Stimulated activated CD4-positive, alpha-beta T cell treated with anti-CD3 and anti-CD28 coated beads, TNF-alpha, amount 100 ng/mL, for 1 hour (primary cell): ENCODE measurements at places on chromosomes 16 and 17.

DNA sequence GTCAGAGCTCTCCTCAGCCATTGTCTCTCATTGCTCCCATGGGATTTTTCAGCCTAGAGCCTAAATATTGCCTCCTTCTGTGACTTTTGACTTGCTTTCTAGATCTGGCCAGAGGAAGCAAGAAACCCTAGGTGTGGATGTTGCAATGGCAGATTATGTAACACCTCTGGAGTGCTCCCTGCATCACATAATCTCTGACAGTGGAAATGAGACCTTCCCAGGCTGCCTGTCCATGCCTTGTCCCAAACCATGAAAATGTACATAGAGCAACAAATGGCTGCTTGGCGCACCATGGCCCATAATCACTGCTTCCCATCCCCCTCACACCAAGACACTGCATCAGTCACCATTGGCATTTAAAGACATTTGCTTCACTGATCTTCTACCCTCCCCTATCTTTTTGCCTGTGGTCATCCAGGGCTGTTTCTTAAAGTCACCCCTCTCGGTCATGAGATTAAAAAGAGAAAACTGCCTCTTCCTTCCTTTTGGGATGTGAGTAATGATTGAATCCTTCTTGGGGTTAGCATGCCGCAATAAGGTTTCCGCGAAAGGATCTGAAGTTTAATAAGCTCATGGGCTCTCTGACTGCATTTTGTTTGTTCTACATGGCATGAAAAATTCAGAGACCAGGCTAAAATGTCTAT, 34.2 kb upstream of the CCL2 start:
- DNase-seq, result no peak

DNA sequence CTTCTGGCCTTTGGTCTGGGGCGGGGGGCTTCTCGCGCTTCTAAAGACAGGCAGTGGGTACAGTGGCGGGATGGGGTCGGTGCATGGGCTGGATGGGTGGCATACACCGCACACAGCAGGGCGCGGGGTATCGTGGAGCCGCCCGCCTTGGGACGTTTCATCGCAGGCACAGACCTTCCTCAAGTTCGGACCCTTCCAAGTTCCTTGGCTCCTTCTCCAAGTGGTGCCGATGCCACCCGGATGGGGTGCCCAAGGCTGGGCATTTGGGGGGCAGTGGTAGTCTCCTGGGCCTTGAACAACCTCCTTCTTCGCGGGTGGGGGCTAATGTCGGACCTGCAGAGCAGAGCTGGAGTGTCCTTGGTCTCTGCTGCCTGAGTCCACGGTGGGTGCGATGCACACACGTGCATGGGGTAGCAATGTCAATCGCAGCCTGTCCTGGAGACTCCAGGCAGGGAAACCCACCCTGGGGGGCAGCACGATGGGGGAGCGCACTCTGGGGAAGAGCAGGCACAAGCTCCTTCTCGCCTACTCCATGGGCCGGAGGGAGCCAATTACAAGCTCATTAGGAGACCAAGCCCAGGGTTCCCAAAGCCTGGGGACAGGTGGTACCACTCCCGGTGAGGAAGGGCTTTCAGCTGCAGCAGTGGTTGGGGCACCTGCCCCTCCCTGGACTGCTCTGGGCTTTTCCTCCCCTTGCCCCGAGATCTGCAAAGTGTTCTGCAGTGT, 686 bp upstream of the MTSS2 start:
- DNase-seq, result no peak

DNA sequence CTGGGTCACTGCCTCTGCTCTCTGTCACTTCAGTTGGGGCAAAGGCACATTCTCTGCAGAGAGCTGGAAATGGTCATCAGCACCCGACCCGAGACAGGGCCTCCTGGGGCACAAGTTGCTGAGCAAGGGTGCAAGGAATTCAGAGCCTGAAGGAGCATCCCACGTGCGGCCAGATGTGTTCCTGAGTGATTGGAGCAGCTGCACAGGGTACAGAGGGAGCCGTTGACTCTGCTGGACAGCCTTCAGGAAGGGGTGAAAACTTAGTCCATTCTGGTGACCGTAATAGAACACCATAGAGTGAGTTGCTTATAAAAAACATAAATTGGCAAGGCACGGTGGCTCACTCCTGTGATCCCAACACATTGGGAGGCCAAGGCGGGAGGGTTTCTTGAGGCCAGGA, 106.8 kb downstream of the CCDC182 start:
- no peak for DNase-seq

DNA sequence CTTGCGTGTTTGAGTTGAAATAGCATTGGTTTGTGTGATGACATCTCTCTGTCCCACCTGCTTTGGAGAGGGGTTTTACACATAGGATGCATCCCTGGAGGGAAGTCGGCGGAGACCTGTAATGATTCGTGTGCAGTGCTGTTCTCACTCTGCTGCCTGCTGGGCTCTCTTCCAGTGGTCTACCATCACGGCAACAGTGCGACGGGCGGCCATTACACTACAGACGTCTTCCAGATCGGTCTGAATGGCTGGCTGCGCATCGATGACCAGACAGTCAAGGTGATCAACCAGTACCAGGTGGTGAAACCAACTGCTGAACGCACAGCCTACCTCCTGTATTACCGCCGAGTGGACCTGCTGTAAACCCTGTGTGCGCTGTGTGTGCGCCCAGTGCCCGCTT, 41.1 kb upstream of the CRISPLD2 start:
- no peak for DNase-seq
